Stomach (tissue), 19 donors: ENCODE measurements at places on chromosomes 2 and 18. TPM values are rescaled to one million over a fixed set of nuclear protein-coding genes. Genes with fewer than 3 reads are reported as not detected.

The KCNF1 gene
- polyA plus RNA-seq: 0.25 TPM

The AQP12A gene
- polyA plus RNA-seq: not detected

- H3K4me3 ChIP-seq: no peak overlapping the region
- H3K27ac ChIP-seq: no peak overlapping the region
- peaks cover 8% of the 10 kb centered on the region for H3K4me1 ChIP-seq
- H3K36me3 ChIP-seq: peaks cover 31% of the 10 kb centered on the region
- H3K27me3 ChIP-seq: no peaks in the 10 kb centered on the region
Observed at GRCh38 chr2:162265666-162266459, 22.6 kb upstream of the FAP start.

DNA sequence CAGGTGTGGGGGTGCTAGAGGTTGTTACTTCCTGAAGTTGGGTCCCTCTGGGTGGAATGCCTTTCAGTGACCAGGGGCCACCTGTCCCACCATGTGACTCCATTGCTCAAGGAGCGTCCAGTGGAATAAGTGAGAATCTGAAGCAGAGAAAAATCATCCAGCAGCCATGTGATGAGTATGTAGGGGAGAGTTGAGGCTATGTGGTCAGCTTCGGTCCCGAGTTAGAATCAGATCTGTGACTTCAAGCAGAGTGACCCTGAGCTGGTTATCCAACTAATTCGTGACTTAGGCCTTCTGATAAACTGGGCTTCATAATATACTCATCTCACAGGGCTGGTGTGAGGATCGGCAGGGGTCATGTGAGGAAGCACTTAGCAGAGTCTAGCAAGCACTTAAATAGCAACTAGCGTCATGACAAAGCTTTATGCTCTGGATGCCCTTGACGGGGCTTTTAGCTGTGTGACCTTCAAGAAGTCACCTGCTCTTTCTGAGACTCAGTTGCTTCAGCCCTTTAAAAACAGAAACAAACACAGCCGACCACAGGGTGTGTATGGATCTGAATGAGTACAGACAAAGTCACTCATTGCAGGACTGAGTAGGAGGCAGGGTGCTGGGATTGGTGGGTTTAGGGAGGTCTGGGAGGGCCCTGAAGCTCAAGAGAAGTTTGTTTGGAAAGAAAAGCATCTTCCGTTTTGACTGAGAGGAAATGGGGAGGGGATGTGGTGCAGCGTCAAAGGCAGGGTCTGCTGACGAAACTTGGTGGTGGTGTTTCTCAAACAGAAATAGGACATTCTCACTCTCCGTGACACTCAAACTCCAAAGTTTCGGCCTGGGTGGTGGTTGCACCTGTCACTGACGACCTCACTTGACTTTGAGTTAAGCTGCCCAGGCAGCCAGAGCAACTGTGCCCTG lies 264.0 kb upstream of the CXCR4 start:
- peaks cover 10% of the 10 kb centered on the region for H3K4me1 ChIP-seq
- no peak overlapping the region for H3K4me3 ChIP-seq
- no peaks in the 10 kb centered on the region for H3K27me3 ChIP-seq
- DNase-seq: peak; percentile 70

The CHRNA1 gene
- not detected for polyA plus RNA-seq

DNA sequence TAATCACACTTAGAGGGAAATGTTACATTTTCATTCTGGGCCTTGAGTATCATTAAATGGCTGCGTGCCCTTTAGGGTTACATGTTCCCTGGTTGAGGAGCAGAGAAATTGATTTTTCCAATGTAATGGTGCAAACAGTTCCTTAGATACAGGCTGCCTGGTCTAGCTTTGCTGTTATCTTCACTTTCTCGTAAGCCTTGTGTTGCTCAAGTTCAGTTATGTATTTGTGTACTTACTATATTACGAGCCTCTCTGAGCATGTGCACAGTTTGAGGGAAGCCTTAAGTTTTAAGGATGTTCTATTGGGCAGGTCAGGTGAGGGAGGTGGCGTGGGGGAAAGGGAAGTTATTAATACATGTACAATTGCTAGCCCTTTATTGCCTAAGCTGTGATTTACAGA lies 23.7 kb downstream of the CEP192 start:
- H3K4me1 ChIP-seq: no peaks in the 10 kb centered on the region
- no peak for DNase-seq
- no peak overlapping the region for H3K27ac ChIP-seq
- no peaks in the 10 kb centered on the region for H3K27me3 ChIP-seq
- no peak overlapping the region for H3K4me3 ChIP-seq
- peaks cover 97% of the 10 kb centered on the region for H3K36me3 ChIP-seq

- no peak for DNase-seq
- H3K4me1 ChIP-seq: no peaks in the 10 kb centered on the region
- H3K27ac ChIP-seq: no peak overlapping the region
Observed at GRCh38 chr18:45783097-45784075, 42.1 kb upstream of the SIGLEC15 start.

The UGT1A8 gene
- polyA plus RNA-seq: not detected

DNA sequence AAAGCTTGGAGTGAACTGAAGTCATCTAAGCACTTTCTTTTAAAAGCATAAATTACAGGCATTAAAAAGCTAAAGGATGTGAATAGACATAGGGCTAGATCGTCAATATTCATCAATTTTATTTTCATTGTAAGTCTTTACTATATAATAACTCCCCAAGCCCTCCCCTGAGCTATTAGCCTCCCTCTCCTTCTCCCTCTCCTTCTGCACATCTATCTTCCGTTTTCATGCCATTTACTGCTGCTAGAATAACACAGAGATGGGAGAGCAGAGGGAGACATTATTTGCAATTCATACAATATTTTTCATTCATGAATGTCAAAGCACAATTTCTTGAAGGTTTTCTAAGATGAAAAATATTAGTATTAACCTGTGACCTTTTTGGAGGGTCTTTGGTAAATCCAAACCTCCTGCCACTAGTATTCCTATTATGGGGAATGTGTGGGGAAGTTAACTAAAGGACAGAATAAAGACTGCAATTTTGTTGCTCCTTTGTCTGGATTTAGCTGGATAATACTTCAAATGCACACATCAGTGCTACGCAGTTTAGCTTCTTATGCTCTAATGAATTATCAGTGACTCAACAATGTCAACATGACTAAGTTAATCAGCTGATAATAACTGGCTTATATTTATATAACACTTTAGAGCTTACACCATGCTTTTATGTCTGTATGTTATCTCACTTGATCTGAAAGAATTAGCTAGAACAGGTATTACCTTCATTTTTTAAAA lies 28.2 kb upstream of the MFF start:
- H3K27me3 ChIP-seq: no peaks in the 10 kb centered on the region
- no peaks in the 10 kb centered on the region for H3K36me3 ChIP-seq
- H3K4me3 ChIP-seq: no peak overlapping the region
- peaks cover 5% of the 10 kb centered on the region for H3K4me1 ChIP-seq

DNA sequence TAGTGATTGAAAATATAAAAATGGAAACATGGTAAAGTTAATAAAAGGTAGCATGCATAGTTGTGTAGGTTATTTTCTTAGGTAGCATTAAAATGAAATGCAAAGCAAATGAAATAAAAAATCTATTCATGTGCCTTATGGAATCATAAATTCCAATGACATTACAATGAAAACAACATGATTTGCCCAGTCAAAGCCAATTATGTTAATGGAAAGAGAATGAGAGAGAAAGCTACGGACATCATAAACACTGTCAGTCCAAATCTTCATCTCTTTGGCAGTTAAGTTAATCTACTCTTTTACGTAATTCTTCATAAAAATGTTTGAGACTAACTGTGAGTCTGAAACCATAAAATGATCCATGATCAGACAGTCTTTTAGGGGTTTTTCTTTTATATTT lies 636.7 kb upstream of the SYT4 start:
- DNase-seq: no peak
- no peaks in the 10 kb centered on the region for H3K27me3 ChIP-seq
- no peaks in the 10 kb centered on the region for H3K36me3 ChIP-seq
- no peak overlapping the region for H3K4me3 ChIP-seq

- H3K4me1 ChIP-seq: peaks cover 25% of the 10 kb centered on the region
- H3K27ac ChIP-seq: peak overlapping the region; percentile 56
- DNase-seq: no peak
- H3K36me3 ChIP-seq: peaks cover 20% of the 10 kb centered on the region
Observed at GRCh38 chr2:189014449-189015138, 40.4 kb downstream of the COL3A1 start.

The NRP2 gene
- polyA plus RNA-seq: 0.92 TPM
